Activated naive CD4-positive, alpha-beta T cell treated with anti-CD3 and anti-CD28 coated beads for 36 hours (primary cell): ENCODE measurements at places on chromosomes 7 and 10. TPM values are rescaled to one million over a fixed set of nuclear protein-coding genes. Genes with fewer than 3 reads are reported as not detected.
A peak's percentile ranks its signal among the peaks of the same experiment; 100 is the strongest.

The LIPF gene
- not detected for total RNA-seq

The UNCX gene
- total RNA-seq: not detected

The AKR1C3 gene
- total RNA-seq: 0.33 TPM

The HABP2 gene
- not detected for total RNA-seq

The RBM20 gene
- 0.50 TPM for total RNA-seq

- H3K4me3 ChIP-seq: peak overlapping the region; percentile 23
- no peak for DNase-seq
- H3K27ac ChIP-seq: no peak overlapping the region
- H3K4me1 ChIP-seq: peaks cover 10% of the 10 kb centered on the region
These were observed 1.6 kb downstream of the TMEM176A start for GRCh38 chr7:150801946-150802771.

DNA sequence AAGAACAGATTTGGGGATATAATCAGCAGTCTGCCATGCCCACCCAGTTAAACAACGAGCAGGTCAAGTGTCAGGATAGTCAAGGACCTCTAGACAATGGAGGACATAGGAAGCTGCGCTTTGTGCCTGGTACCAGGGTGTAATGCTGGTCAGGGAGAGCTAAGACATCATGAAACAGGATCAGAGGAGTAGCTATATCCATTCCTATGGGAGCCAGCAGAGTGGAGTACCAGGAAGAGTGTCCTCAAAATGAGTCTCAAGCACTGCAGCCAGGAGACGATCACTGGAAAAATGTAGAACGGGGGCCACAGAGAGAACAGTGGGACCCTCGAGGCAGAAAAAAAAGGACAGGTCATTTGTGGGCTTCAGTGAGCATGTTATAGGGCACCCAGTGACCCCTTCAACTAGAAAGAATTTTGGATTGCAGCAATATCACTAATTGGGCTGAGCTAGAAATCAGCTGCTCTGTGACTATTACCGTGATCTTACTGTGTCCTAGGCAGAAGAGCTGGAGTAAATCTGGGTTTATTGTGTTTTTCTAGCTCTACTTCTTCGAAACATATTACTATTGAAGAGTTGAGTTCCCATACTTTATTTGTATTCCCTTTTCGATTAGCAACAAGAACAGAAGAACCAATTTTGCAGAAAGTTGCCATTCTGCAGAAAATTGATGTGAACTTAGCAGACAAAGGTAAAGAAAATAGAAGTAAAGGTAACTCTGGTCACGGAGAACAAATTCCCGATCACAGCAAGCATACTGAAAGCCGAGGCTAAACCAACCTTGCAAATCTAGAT, 319.6 kb downstream of the AHR start:
- H3K27me3 ChIP-seq: no peaks in the 10 kb centered on the region
- no peaks in the 10 kb centered on the region for H3K36me3 ChIP-seq
- DNase-seq: no peak
- no peak overlapping the region for H3K27ac ChIP-seq
- no peaks in the 10 kb centered on the region for H3K4me1 ChIP-seq

GRCh38 chr10:105473170-105473569, 832.1 kb downstream of the SORCS3 start:
- H3K4me3 ChIP-seq: no peak overlapping the region
- H3K27me3 ChIP-seq: no peaks in the 10 kb centered on the region
- no peak for DNase-seq
- H3K4me1 ChIP-seq: no peaks in the 10 kb centered on the region
- H3K36me3 ChIP-seq: no peaks in the 10 kb centered on the region

DNA sequence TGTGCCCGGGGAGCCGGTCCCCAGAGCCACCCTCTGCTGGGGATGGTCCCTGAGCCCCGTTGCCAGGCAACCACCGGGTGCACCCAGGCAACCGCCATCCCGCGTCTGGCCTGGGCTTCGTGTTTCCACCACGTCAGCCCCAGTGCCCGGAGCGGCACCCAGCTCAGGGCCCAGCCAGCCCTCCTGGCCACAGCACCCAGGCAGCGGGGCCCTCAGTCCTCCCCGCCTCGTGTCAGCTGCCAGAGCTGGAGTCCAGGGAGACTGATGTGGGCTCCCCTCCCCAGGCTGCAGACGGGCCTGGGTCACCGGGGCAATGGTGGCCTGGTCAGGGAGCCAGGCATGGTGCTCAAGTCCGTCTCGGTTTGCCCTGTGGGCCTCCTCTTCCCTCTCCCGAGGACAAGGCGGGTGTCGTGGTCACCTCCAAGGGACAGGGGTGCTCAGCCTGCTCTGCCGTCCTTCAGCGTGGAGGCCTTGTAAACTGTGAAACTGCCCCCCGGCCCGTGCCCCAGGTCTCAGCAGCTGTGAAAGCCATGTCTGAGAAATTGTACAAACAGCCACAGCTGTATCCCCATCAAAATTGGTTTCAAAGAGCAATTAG, 72.5 kb downstream of the MICALL2 start:
- H3K27me3 ChIP-seq: peaks cover 24% of the 10 kb centered on the region
- H3K4me3 ChIP-seq: no peak overlapping the region
- no peak overlapping the region for H3K27ac ChIP-seq
- H3K4me1 ChIP-seq: no peaks in the 10 kb centered on the region
- no peak for DNase-seq
- H3K36me3 ChIP-seq: no peaks in the 10 kb centered on the region

- H3K4me3 ChIP-seq: no peak overlapping the region
- H3K27me3 ChIP-seq: no peaks in the 10 kb centered on the region
- no peak for DNase-seq
- H3K4me1 ChIP-seq: no peaks in the 10 kb centered on the region
These were observed 518.2 kb downstream of the SORCS3 start for GRCh38 chr10:105159268-105159667.

GRCh38 chr10:69710008-69710888, 80.2 kb downstream of the FAM241B start:
- no peak overlapping the region for H3K4me3 ChIP-seq
- no peak for DNase-seq
- H3K27ac ChIP-seq: no peak overlapping the region
- peaks cover 22% of the 10 kb centered on the region for H3K27me3 ChIP-seq
- no peaks in the 10 kb centered on the region for H3K36me3 ChIP-seq

DNA sequence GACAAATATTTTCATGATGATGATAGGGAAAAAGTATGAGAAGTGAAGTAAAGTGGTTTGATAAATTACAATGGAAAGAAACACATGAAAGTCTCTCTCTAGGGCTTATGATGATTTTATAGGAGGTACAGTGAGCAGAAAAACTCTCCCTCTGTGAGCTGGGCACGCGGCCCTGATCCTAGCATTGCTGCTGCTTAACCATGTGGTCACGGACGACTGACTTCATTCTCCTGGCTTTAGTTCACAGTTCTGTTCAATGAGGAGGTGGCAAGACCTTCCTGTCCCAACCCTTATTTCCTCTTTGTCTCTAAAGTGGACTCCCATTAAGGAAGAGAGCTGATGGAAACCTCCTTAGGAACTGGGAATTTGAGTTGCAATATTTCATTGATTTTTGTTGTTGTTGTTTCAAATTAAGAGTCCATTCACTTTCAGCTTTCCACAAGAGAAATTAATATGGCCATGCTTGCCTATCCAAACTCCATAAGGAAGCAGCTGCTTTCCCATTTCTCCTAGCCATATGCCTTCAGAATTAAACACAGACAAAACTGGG, 8.2 kb upstream of the PON3 start:
- H3K4me3 ChIP-seq: no peak overlapping the region
- no peaks in the 10 kb centered on the region for H3K36me3 ChIP-seq
- no peaks in the 10 kb centered on the region for H3K4me1 ChIP-seq
- H3K27me3 ChIP-seq: peaks cover 5% of the 10 kb centered on the region

GRCh38 chr7:867406-868188, 8.8 kb upstream of the GET4 start:
- H3K36me3 ChIP-seq: peaks cover 18% of the 10 kb centered on the region
- H3K27me3 ChIP-seq: no peaks in the 10 kb centered on the region
- DNase-seq: no peak
- no peak overlapping the region for H3K4me3 ChIP-seq
- H3K27ac ChIP-seq: no peak overlapping the region

GRCh38 chr10:31381766-31382316, 62.8 kb downstream of the ZEB1 start:
- H3K4me3 ChIP-seq: no peak overlapping the region
- H3K27me3 ChIP-seq: no peaks in the 10 kb centered on the region
- H3K4me1 ChIP-seq: peaks cover 26% of the 10 kb centered on the region
